ENCODE measurements at places on chromosomes 2 and 18. TPM values are rescaled to one million over a fixed set of nuclear protein-coding genes. Genes with fewer than 3 reads are reported as not detected.

The HOXD13 gene
- total RNA-seq = 1.1 TPM

The NT5C1B gene
- total RNA-seq = not detected

The VPS54 gene
- 22.2 TPM for total RNA-seq

The FAM228A gene
- total RNA-seq = 3.2 TPM

The SOX11 gene
- total RNA-seq = not detected

The CACNB4 gene
- 1.7 TPM for total RNA-seq

The UBXN2A gene
- total RNA-seq = 21.7 TPM

The ACVR2A gene
- 15.9 TPM for total RNA-seq

The AOX1 gene
- 220 TPM for total RNA-seq

The EMX1 gene
- not detected for total RNA-seq

The CYP27A1 gene
- 20.5 TPM for total RNA-seq

The ERMN gene
- 0.32 TPM for total RNA-seq

The ACSL3 gene
- 58.7 TPM for total RNA-seq

The ADD2 gene
- 3.3 TPM for total RNA-seq

The STAT4 gene
- total RNA-seq = 4.1 TPM

The CDCA7 gene
- total RNA-seq = 0.22 TPM

The GALNT14 gene
- total RNA-seq = 3.4 TPM

The TEKT4 gene
- total RNA-seq = 0.22 TPM

All from mesenteric fat pad (tissue), 1 donor.